ENCODE measurements at places on chromosomes 11 and 22.

DNA sequence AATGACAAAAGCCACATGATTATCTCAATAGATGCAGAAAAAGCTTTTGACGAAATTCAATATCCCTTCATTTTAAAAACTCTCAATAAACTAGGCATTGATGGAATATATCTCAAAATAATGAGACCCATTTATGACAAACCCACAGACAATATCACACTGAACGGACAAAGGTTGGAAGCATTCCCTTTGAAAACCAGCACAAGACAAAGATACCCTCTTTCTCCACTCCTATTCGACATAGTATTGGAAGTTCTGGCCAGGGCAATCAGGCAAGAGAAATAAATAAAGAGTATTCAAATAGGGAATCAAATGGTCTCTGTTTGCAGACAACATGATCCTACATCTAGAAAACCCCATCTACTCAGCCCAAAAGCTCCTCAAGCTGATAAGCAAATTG, 52.0 kb downstream of the CASP12 start:
- no peaks in the 10 kb centered on the region for H3K27me3 ChIP-seq
- no peak overlapping the region for H3K27ac ChIP-seq
- no peak overlapping the region for H3K4me3 ChIP-seq
- DNase-seq: no peak
- H3K36me3 ChIP-seq: no peaks in the 10 kb centered on the region

- DNase-seq: peak; percentile 34
- no peaks in the 10 kb centered on the region for H3K36me3 ChIP-seq
- H3K27ac ChIP-seq: no peak overlapping the region
- H3K4me1 ChIP-seq: no peaks in the 10 kb centered on the region
- no peak overlapping the region for H3K4me3 ChIP-seq
- no peaks in the 10 kb centered on the region for H3K27me3 ChIP-seq
Observed at GRCh38 chr11:1889224-1889930, 2.3 kb downstream of the PRR33 start.

DNA sequence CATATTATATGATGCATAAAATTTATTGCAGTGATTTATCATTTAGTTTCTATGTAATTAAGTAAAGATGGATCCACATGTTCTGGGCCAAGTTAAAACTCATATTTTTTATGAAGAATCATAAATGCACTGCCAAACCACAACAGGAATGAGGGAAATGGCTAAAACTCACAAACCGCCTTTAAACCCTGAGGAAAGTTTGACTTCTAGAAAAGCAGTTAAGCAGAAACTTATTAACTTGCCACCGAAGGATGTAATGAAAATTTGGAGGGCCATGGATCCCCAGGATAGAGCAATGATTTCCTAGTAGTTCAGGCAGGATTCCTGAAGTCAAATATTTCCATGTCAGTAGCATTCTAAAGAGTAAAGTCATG, 218.3 kb upstream of the CTSC start:
- H3K27me3 ChIP-seq: no peaks in the 10 kb centered on the region
- no peaks in the 10 kb centered on the region for H3K36me3 ChIP-seq
- DNase-seq: no peak
- no peaks in the 10 kb centered on the region for H3K4me1 ChIP-seq

- H3K36me3 ChIP-seq: peaks cover 42% of the 10 kb centered on the region
- no peak for DNase-seq
- no peaks in the 10 kb centered on the region for H3K4me1 ChIP-seq
- H3K4me3 ChIP-seq: no peak overlapping the region
Observed at GRCh38 chr11:3000032-3000961, 8.2 kb upstream of the NAP1L4 start.

DNA sequence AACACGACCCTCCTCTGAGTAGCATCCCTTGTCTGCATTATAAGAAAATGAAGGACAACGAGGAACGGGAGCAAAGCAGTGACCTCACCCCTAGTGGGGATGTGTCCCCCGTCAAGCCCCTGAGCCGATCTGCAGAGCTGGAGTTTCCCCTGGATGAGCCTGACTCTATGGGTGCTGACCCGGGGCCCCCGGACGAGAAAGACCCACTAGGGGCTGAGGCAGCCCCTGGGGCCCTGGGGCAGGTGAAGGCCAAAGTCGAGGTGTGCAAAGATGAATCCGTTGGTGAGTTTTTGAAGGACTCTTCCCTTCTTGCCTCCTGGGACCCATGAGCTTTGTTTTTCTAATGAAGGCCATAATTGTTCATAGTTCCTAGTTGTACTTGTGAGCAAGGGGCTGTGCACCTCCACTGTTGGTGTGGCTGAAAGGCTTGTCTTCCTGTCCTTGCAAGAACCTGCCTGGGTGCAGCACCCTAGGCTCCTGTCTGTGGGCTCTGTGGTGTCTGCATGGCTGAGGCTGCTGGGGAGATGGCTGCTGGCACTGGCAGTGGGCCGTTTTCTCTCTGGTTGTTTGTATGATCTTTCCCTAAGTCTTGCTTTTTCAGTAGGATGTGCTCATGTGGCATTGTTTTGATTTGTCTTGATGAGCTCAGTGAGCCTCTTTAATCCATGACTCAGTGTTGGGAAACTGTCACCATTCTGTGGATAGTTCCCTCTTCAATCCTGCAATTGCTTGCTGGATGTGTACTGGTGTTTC, 10.1 kb downstream of the DGCR8 start:
- H3K27me3 ChIP-seq: no peaks in the 10 kb centered on the region
- no peak overlapping the region for H3K4me3 ChIP-seq
- DNase-seq: no peak
- H3K27ac ChIP-seq: no peak overlapping the region

DNA sequence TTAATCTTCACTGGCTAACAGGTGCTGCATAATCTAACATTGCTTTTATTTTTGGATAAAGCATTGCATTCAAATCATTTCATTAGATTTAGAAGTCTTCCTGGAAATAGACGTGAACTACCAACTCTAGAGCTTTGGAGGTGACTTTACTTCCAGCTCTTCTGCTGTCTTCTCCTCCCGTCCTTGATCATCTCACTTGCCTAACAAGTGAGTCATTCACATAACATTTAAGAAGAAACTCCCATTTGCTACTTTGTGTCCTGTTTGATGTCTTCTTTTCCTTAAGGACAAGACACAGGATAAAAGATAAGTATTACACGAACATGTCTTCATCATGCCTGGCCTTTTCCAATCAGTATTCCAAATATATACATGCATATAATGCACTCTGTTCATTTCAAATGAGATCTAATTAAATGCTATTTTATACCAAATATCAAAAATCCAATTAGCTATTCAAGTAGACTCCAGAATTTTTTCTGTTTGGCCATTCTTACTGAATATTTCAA, 88.3 kb downstream of the BDNF start:
- no peak for DNase-seq
- no peaks in the 10 kb centered on the region for H3K36me3 ChIP-seq
- no peaks in the 10 kb centered on the region for H3K27me3 ChIP-seq
- H3K4me1 ChIP-seq: no peaks in the 10 kb centered on the region
- no peak overlapping the region for H3K27ac ChIP-seq
- H3K4me3 ChIP-seq: no peak overlapping the region
